ENCODE measurements at places on chromosomes 5 and 9.
A peak's percentile ranks its signal among the peaks of the same experiment; 100 is the strongest.

DNA sequence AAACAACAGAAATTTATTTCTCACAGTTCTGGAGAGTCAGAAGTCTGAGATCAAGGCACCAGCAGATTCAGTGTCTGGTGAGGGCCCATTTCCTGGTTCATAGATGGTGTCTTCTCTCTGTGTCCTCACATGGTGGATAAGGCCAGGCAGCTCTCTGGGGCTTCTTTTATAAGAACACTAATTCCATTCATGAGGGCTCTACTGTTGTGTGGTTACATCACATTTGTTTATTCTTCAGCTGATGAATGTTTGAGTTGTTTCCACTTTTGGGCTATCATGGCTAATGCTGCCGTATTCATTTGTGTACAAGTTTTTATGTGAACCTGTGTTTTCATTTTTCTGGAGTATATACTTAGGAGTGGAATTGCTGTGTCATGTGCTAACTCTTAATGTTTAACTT is 35.2 kb downstream of the DDX4 start:
- no peak for DNase-seq

- DNase-seq, result peak; percentile 53
Measured at GRCh38 chr9:21317956-21318923, 13.1 kb upstream of the IFNA5 start.

DNA sequence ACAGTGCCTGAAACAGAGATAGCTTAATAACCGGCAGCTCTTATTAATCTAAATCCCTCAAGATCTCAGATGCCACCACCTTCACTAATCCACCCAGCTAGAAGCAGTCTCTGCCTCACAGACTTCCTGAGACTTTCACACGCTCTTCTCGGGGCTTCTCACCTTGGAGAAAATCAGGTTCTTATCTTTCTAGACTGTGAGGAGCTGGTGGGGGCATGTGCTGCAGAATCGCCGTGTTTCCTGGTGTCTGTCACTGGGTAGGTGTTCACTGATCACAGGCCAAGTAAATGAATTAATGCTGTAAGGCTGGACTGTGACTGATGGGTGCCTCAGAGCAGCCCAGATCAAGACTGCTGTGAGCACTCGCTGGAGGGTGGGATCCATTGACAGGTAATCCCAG is 101.7 kb downstream of the PSD2 start:
- DNase-seq, result no peak

- no peak for DNase-seq
Measured at GRCh38 chr9:81225596-81225995, 463.8 kb downstream of the TLE1 start.

- DNase-seq, result no peak
Measured at GRCh38 chr5:146034127-146034526, 71.2 kb downstream of the PLAC8L1 start.

- DNase-seq, result no peak
Measured at GRCh38 chr5:54860321-54860720, 125.1 kb downstream of the ESM1 start.

Measured in myocyte (in vitro differentiated cells).